ENCODE measurements at places on chromosomes 6 and 20. TPM values are rescaled to one million over a fixed set of nuclear protein-coding genes. Genes with fewer than 3 reads are reported as not detected.

DNA sequence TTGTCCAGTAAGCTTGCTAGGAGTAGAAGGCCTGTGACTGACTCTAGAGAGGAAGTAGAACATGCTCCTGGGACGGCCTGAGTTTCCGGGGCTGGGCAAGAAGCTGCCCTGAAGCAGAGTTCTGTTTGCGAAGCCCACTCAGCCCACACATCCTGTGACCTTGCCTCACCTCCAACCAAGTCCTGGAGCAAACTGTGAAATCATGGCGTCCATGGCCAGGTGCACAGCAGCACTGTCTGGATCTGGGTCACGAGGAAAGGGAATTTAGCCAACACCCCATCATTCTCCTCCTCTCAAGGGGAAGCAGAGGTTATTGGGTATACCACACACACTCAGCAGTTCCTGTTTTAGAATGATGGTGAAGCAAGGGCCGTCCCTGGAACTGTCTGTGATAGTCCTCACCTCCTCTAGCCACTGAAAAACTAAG, 87.5 kb downstream of the CRYBG1 start:
- H3K4me1 ChIP-seq = peaks cover 12% of the 10 kb centered on the region
- H3K36me3 ChIP-seq = no peaks in the 10 kb centered on the region
- no peaks in the 10 kb centered on the region for H3K27me3 ChIP-seq
- DNase-seq = no peak

- H3K27ac ChIP-seq = no peak overlapping the region
- H3K4me1 ChIP-seq = no peaks in the 10 kb centered on the region
- no peak for DNase-seq
- H3K27me3 ChIP-seq = no peaks in the 10 kb centered on the region
- H3K36me3 ChIP-seq = no peaks in the 10 kb centered on the region
- no peak overlapping the region for H3K4me3 ChIP-seq
Measured at GRCh38 chr20:6708010-6708409, 59.5 kb upstream of the BMP2 start.

Gene ADGB
- 0.22 TPM for total RNA-seq

Gene BMP2
- total RNA-seq = not detected

- no peaks in the 10 kb centered on the region for H3K36me3 ChIP-seq
- H3K27me3 ChIP-seq = no peaks in the 10 kb centered on the region
- H3K4me1 ChIP-seq = peaks cover 27% of the 10 kb centered on the region
Measured at GRCh38 chr6:90126839-90127238, 169.8 kb downstream of the BACH2 start.

DNA sequence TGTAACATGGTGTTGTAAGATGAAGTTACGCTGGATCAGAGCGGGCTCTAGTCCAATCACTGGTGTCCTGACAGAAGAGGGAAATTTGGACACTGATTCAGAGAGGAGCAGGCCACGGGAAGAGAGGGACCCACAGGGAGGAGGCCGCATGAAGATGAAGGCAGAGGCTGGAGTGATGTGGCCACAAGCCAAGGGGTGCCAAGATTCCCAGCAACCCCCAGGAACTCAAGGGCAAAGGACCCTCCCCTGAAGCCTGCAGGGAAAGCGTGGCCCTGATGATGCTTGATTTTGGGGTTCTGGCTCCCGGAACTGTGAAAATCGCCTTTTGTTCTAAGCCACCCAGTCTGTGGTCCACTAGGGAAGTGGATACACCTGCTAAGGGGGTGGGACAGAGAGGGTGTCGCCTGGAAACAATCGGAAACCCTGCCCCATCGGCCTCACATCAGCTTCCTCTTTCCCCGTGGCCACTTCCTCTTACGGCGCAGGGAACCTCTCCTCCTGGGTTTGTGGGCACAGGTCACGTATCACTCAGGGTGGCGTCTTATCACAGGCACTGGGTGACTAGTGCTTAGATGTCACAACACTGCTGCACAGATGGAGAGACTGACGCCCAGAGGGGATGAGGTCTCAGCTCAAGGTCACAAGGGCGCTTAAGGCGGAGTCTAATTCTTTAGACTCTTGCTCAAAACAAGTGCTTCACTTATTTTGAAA, 58.0 kb downstream of the SULF2 start:
- no peaks in the 10 kb centered on the region for H3K27me3 ChIP-seq
- H3K27ac ChIP-seq = peak overlapping the region; percentile 0
- peak; percentile 82 for DNase-seq
- peaks cover 38% of the 10 kb centered on the region for H3K4me1 ChIP-seq

Gene POPDC3
- total RNA-seq = not detected
